ENCODE measurements at places on chromosomes 3 and 15. TPM values are rescaled to one million over a fixed set of nuclear protein-coding genes. Genes with fewer than 3 reads are reported as not detected.

The VGLL3 gene
- not detected for total RNA-seq

The SCG5 gene
- total RNA-seq, result 0.76 TPM

- DNase-seq, result peak; percentile 97
Measured at GRCh38 chr3:171851660-171852058, 8.5 kb downstream of the TMEM212 start.

DNA sequence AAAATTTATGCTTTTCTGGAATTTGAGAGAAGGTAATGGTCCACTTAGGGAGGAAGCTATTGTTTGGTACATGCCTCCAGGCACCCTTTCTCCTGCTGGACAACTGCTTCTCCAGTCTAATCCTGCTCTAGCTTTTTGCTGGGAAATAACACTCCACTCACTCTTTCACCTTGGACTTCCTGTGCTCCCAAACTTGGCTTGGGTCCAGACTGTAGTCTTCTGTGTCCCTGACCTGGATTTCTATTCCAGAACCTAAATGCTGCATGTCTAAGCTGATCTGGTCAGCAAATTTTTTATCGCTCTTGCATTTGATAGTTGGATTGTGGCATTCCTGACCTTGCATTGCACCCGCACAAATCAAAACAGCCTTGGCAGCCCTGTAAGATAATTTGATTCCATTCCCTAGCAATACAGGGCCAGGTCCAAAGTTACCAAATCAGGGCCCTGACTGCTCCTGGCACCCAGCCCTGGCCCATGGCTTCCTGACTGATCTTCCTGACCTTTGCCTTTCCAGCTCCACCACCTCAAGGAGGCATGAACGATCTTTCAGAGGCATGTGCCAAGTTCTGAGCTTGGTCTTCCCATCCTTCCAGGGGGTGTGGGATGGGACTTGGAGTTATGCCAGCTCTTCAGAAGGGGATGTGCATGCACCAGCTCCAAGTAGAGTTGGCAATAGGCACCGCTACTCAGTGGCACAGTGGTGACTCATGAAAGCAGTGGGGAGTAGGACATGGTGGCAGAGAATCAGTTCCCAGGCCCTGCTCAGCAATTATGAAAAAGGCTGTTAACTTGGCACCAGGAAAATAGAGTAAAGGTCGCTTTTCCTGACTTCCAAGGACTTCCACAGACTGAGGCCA lies 43.9 kb upstream of the GOLGA8J start:
- peak; percentile 46 for DNase-seq

- peak; percentile 80 for DNase-seq
Measured at GRCh38 chr3:172467170-172467824, 19.0 kb upstream of the GHSR start.

Data from A172 (cell line).